ENCODE measurements at places on chromosomes 1 and 21.

DNA sequence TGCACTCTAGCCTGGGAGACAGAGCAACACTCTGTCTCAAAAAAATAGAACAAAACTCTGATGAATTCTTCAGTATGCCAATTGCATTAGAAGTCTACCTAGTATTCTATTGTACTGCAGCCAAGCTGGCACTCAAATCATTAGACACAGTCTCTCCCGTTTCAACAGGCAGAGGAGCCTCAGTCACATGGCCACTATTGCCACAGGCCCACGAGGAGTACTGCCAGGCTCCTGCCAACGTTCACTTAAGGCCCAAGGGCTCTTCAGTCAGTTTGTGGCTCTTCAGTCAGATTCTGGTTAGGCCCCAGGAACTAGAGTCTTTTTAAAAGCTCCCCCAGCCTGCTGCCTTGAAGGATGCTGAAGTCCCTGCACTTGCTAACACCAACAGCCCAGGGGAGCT lies 73.4 kb downstream of the SH3BGR start:
- DNase-seq, result no peak

DNA sequence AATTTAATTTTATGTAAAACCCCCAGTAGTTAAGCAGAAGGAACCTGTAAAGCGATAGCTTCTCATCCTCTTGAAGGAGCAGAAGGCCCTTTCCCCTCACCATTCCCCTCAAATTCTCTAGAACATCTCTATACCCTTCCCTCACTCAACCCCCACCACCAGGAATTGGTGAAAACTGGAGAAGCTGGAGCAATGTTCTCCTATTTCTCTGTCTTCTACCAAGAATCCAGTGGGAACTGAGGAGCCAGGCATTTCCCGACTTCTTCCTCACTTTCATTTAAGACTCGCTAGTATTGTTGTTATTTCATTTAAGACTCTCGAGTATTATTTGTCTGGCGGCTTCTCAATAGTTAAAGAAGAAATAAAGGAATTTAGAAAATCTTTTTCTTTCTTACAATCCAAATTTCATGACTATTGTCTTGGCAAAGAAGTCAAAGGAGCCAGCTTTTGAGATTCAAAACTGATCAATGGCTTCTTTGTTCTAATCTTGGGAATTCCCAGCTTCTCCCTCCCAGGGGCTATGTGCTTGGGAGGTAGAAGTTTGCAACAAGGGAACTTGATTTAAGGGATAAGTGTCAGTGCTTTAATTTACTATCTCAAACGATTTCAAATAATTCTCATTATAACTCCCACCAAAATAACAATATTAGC lies 253.3 kb upstream of the ADGRL2 start:
- DNase-seq, result no peak

DNA sequence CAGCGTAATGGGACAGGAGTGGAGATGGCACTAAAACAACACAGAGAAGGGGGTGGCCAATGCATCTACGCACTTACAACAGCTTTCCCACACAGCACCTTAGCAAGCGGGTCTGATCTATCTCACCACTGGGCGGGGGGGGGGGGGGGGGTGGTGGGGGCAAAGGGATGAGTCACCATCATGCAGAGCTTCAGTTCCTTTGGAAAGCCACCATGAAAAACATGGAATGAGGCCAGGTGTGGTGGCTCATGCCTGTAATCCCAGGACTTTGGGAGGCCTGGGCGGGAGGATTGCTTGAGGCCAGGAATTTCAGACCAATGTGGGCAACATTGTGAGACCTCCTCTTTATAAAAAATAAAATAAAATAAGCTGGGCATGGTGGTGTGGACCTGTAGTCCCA lies 47.2 kb downstream of the KLHDC7A start:
- DNase-seq, result no peak

- no peak for DNase-seq
Observed at GRCh38 chr1:74478979-74479378, 33.4 kb downstream of the LRRC53 start.

DNA sequence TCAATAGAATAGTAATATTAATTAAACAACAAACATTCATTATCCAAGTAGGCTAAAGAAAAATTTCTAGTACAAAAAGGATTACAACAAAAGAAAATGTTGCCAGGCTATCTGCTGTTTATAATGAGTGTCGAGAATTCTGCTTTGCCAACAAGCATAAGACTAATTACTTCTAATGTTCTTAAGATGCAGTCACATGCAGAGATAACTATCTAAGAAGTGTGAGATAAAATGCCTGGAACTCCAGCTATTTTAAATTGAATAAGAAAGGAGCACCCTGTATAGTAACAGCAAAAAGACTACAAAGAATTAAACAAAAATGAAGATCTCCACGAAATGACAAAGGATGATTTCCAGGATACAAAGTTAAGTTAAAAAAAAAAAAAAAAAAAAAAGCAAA lies 59.9 kb downstream of the APP start:
- no peak for DNase-seq

- DNase-seq, result no peak
Observed at GRCh38 chr1:174008269-174008668, 13.9 kb downstream of the RC3H1 start.

DNA sequence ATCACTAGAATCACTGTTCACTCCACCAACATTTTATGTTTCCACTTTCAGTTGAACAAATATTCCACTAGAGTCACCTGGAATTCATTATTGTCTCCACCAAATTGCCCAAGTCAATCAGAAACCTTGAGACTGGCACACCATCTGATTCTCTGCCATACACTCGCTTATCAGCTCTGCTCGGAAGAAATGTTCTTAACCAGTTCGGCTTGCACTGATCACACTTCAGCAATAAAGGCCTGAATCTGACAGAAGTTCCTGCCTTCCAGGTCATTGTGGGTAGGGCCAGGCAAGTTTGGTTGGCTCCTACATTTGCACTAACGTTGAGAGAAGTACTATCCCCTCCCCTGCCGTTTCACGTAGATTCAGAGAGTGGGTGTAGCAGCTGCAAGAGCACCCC lies 10.0 kb downstream of the TPM3 start:
- DNase-seq, result no peak

DNA sequence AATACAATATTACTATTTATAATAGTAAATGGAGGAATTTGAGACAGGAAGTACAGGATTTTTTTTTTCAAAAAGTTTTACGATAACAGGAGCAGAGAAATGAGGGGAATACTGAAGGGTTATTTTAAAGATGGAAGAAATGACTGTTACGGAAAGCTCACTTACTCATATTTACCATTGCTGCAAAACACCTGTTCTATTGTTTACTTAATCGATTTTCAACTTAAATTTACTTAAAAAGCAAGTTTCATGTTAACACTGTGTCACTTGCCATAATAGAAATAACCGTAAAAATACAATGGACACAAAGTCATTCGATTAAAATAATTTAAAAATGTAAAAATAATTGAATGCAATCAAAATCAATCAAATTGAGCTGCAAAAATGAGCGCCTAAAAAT lies 3.4 kb upstream of the EXO1 start:
- DNase-seq, result no peak

- no peak for DNase-seq
Observed at GRCh38 chr1:87334351-87335174, 5.9 kb downstream of the LMO4 start.

DNA sequence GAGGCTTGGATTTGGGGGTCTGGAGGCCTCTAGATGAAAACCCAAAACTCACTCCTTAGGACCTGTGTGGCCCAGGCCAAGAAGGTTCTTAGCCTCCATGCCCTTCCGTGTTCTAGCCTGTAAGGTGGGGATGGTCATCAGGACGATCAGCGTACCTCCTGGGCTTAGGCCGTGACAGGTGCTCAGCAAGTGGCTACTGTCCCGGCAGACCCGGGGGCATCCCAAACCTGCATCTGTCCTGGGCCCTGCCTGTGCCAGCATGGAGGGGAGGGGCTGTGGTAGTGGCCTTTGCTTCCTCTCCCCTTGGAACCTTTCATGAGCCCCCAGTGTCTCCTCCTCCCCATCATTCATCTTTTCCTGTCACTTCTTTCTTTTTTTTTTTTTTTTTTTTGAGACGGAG lies 22.7 kb upstream of the TRAPPC10 start:
- DNase-seq, result no peak

DNA sequence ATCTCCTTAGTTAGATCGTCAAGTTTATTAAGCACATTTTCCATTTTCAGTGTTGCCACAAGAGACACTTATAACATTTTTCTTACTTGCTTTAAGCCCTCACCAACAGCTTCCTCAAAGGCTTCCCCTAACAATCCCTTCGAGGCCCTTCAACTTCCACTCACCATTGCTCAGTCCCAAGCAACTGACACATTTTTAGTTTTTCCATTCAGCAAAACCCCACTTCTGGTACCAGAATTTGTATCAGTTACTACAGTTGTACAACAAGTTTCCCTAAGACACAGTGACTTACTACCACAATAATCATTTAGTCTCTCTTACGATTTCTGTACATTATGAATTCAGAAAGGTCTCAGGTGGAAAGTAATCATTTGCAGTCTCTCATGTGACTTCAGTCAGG lies 276.8 kb upstream of the PKN2 start:
- no peak for DNase-seq

DNA sequence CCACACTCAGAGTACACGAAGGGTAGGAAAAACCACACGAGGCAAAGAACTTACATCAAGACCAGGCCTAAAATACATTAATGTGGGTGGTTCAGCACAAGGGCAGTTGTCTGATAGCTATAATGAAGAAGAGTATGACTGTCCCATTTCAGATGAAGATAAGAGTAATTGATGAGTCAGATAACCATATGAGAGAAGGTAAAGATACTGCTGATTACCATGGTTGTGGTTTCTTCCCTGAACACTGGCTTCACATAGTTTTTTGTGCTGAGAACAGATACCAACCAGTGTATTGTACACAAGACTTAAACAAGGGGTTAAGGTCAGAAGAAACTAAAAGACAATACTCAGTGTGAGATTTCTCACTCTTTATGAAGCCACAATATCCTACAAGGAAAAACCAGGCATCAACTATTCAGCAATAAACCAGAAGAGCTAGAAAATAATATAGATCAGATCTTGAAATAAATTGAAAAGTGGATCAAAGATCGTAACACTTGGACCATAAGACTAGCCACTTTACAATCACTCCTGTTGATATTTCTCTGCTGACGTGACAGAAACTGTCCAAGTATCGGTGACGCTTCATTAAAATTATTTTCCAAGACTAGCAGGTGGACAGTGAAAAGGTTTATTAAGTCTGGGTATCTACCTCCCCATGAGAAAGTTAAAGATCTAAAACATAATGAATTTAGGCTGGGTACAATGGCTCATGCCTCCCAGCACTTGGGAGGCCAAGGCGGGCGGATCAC lies 28.6 kb downstream of the PUM1 start:
- DNase-seq, result no peak

DNA sequence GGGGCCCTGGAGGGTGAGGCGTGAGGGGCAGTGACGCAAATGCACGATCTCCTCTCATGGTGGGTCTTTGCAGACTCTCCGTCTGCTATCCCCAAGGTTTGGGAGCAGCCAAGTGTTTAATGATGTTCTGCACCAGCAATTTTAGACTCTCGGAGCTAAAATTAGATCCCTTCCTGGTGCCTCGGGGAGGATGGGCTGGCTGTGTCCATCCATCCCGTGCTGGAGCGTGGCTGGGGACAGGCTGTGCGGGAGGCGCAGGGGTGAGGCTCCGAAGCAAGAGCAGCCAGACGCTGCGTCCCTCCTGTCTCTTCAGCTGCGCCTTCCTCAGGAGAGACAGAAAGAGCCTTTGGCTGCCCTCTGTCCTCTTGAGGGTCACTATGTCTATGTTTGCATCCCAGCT lies 387.6 kb downstream of the CAMTA1 start:
- no peak for DNase-seq

All from hematopoietic multipotent progenitor cell (in vitro differentiated cells).